Hypothalamus (tissue), 51 donors: ENCODE measurements at places on chromosomes 11 and 22.

GRCh38 chr22:43772831-43773230 lies 39.3 kb downstream of the EFCAB6 start:
- no peak for DNase-seq

DNA sequence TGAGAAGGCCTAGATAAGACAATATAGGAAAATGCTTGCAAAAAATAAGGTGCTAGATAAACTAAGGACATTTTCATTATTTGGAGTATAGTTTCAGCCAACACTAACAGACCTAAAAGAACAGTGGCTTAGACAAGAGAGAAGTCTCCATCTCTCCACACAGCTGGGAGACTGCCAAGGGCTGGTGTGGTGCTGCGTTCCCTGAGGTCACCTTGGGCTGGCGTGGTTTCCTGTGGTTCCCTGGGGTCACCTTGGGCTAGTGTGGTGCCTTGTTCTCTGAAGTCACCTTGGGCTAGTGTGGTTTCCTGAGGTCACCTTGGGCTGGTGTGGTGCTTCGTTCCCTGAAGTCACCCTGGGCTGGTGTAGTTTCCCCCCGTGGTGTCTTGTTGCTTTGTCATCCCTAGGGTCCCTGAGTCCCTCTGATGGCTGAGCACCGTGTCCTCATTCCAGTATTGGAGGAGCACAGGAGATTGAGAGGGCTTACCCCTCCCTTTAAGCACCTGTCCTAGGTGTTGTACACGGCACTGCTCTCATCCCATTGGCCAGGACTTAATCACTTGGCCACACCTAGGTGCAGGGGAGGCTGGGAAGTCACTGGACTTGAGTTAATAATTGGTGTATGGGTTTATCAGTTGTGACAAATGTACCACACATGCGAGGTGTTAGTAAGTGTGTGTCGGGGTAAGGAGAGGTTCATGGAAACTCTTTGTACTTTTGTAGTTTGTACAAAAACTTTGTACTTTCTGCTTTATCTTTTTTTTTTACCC lies 14.9 kb downstream of the SAMM50 start:
- no peak for DNase-seq

- DNase-seq = no peak
These were observed 25.6 kb downstream of the OR2AG2 start for GRCh38 chr11:6746086-6746618.

GRCh38 chr22:28239941-28240340 lies 320.9 kb upstream of the PITPNB start:
- DNase-seq = no peak

DNA sequence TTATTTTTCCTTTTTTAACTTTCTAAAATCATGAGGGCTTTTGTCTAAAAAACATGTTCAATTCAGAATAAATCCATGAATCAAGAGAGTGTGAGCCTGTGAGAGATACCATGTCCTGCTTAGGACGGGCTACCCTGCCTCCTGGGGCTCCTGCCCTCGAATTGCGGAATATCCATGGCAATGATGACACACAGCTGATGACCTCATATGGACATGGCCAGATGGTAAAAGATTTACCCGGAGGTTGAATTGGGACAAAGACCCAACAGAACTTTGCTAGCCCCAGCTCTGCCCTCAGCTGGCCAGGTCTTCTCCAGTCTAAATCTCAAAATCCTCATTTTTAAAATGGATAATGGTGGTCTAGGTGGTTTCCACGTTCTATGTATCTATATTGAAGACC lies 538.1 kb upstream of the API5 start:
- DNase-seq = no peak

DNA sequence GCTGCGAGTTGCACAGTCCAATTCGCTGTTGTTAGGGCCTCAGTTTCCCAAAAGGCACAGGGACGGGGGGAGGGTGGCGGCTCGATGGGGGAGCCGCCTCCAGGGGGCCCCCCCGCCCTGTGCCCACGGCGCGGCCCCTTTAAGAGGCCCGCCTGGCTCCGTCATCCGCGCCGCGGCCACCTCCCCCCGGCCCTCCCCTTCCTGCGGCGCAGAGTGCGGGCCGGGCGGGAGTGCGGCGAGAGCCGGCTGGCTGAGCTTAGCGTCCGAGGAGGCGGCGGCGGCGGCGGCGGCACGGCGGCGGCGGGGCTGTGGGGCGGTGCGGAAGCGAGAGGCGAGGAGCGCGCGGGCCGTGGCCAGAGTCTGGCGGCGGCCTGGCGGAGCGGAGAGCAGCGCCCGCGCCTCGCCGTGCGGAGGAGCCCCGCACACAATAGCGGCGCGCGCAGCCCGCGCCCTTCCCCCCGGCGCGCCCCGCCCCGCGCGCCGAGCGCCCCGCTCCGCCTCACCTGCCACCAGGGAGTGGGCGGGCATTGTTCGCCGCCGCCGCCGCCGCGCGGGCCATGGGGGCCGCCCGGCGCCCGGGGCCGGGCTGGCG lies at the start of gene BCR:
TSS of gene BCR (plus strand) at position 209 of the 592 bp plus-strand sequence. CDS start 452 bp downstream, outside the sequence.
- DNase-seq = peak; percentile 57

DNA sequence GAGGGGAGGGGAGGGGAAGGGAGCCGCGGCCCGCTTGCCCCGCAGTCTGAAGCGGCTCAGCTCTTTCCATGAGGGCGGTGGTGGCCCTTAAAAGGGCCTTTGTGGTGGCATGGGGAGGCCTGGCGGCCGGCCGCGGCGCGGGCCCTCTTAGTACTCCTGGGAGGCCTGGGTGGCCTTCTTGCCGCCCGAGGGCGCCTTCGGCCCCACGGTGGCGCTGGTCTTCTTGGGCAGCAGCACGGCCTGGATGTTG lies 6.9 kb downstream of the DPAGT1 start:
- peak; percentile 62 for DNase-seq

GRCh38 chr11:104435494-104435893 lies 271.5 kb upstream of the PDGFD start:
- no peak for DNase-seq

- DNase-seq = no peak
These were observed 45.3 kb downstream of the TPBGL start for GRCh38 chr11:75285776-75286360.

DNA sequence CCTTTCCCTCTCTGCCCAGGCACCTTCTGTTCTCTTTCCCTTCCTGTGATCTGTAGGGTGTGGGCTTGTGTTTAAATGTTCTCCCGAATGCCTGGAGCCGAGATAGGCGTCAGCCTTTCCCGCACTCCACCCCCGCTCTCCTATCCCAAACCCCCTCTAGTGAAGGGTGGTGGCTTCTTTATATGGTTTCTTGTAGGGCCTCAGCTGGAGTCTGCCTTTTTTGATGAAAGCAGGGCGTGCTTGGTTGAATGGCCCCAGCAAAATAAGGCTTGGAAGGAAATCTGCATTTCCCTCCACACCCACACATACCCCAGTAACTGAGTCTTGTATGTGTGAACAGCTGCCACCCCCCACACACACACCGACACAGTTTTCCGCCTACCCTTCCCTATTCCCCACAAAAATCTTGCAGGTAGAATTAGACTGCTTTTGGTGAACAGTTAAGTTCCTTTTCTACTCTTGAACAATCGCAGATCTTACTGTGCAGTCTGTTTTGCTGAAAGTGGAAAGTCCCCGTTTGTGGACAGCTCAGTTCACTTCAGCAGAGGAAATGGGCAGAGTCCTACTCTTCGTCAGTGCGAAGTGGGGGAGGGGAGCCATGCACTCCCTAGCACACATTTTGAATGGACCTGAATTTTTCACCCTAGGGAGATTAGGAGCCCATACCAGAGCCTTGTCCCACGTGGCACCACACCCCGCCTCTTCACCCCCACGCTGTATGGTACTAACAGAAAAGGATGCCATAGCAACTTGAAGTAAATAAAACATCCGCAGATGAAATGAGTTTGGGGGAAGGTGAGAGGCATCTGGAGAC lies 25.5 kb upstream of the GRK2 start:
- no peak for DNase-seq

DNA sequence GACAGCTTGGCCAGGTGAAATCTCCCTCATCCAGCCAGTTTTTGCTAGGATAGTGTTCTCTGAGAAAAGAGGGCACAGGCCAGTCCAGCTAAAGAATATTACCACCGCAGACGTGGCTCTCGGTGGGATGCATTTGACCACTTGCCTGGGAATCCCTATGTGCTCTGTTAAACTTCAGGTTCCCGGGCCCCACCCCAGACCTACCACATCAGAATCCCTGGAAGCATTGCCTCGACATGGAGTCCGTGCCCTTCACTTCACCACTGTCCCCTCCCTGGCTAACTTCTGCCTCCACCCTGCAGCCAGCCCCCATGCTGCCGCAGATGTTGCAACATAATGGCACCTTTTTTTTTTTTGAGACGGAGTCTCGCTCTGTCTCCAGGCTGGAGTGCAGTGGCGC lies 56.9 kb upstream of the EMID1 start:
- DNase-seq = no peak

GRCh38 chr22:49296561-49296960 lies 531.1 kb downstream of the BRD1 start:
- no peak for DNase-seq

GRCh38 chr11:47393163-47394049 lies 15.0 kb upstream of the SLC39A13 start:
- DNase-seq = no peak

DNA sequence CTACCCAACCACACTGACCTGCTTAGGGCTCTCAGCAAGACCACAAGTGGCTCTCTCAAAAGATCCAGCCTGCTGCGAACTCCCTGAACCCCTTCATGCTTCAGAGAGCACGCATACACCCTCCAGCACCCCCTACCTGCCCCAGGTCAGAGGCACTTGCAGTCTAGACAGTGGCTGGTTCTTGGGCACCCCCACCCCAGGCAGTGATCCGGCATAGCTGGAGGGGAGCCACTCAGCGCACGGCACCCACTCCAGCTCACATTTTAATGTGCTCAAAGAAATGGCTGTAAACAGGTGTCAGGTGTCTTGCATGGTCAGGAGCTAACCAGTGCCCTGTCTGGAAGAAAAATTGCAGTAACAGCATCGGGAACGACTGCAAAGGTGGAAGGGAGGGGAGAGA lies 140.8 kb downstream of the PKNOX2 start:
- no peak for DNase-seq

DNA sequence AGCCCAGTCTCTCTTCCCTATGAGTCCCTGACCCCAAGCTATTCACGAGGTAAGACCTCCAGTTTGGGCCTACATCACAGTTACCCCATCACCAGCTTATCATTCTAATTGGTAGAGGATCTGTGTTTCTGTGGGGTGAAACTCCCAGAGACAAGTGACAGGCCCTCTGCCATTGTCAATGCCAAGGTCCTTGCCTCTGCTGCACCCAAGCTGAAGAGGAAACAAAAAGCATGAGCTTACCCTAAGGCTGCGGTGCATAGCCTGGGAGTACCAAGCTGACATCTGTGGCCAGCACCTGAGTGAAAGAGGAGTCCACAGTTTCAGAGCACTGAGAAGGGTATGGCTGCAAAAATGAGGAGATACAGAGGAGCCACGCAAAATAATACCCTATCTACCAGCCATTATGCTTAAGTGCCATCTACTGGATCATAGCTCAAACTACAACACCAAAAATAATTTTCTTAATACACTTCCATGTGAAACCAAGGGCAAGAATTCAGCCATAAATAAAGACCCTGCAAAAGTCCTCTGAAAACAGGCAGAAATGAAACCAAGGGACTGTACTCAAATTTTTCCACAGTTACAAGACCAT lies 62.3 kb upstream of the ANO5 start:
- no peak for DNase-seq

DNA sequence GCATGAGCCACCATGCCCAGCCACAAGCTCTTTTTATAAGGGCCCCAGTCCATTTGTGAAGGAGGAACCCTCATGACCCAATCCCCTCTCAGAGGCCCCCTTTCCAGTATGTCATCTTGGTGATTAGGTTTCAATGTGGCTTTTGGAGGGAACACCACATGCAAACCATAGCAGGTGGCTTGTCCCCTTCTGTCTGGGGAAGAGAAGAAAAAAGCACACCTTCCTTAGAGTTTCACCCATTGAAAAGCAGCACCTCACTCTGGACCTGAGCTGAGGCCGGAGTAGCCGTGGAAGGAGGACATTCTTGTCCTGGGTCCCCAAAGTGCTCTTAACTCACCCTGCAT lies 25.4 kb downstream of the NEAT1 start:
- DNase-seq = no peak
